ENCODE measurements at places on chromosomes 13 and 19.

DNA sequence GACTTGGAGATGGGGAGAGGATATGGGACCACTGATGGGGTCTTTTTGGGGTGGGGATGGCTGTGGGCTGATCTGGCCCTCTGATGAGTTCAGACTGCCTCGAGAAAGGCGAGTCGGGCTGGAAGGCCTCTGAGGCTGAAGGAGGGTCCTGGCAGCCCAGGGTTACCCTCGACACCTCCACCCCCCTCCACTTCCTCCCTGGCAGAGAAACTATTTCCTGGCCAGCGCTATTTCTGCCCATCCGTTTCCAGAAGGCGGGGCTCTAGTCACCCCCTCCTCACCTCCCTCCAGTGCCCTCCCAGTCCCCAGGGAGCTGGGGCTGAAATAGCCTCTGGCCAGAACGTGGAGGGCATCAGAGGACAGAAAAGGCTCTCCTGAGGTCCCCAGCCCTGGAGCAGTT lies 9.7 kb downstream of the EXOC3L2 start:
- no peak for DNase-seq

GRCh38 chr13:89750371-89750770 lies 1597.1 kb upstream of the MIR17HG start:
- DNase-seq, result no peak

GRCh38 chr13:105527127-105527526 lies 1008.3 kb downstream of the EFNB2 start:
- no peak for DNase-seq

GRCh38 chr19:49331616-49332055 lies 3.6 kb upstream of the CD37 start:
- no peak for DNase-seq

GRCh38 chr19:291561-292280 lies 518 bp upstream of the PLPP2 start:
- no peak for DNase-seq

- no peak for DNase-seq
Observed at GRCh38 chr13:43031881-43032280, 8.5 kb downstream of the DNAJC15 start.

DNA sequence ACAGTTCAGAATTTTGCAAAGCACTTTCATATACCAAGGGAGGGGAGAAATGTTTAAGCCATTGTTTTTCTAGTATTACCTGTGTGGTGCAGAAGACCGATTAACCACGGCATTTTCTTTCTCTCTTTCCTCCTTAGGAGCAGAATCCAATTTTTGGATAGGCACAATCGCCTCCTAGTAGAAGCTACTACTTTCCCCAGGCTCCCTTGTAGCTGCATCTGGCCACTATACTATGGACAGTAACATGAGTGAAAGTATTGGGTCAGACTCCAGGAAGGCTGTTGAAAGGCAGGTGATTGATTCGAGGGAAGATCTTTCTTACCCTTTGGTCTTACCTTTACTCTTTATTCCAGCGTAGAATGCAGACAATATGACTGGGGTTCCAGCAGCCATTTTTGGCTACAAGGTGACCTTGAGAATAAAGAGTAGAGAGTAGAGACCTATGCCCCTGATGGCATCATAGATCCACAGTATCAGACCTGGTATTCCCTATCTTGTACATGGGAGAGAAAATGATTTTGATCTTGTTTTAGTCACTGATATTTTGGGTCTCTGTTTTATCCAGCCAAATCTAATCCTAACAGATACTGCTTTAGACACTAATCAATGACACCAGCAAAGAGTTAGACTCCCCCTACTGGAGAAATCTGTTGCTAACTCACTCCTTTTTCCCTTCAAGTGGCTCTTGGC lies 77.0 kb downstream of the LRRC63 start:
- DNase-seq, result no peak

- DNase-seq, result no peak
Observed at GRCh38 chr13:48532256-48532505, 699 bp downstream of the RCBTB2 start.

DNA sequence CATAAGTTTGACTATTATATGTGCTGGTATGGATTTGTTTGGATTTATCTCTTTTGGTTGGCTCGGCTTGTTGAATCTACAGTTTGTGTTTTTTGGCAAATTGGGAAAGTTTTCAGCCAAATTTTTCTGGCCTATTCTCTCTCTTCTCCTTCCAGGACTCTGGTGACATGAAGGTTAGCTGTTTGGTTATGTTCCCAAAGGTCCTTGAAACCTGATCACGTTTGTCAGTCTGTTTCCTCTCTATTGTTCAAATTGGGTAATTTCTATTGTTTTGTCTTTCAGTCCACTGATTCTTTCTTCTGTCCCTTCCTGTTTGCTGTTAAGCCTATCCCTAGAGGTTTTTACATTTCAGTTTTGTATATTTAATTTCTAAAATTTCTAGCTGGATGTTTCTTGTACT lies 81.5 kb upstream of the SHISA2 start:
- DNase-seq, result no peak

DNA sequence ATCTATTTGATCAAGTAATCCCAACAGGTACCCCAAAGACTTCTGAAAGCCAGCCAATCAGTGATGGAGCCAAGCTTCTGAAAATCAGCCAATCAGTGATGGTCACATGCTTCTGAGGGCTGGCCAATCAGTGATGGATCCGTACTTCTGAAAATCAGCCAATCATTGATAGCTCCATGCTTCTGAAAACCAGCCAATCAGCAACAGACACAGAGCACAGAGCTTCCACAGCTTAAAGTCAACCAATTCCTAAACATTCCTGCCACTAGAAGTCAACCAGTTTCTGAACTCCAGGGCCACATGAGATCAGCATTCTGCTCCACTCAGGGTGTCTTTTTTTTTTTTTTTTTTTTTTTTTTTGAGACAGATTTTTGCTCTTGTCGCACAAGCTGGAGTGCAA lies 8.2 kb upstream of the HSD17B14 start:
- no peak for DNase-seq

DNA sequence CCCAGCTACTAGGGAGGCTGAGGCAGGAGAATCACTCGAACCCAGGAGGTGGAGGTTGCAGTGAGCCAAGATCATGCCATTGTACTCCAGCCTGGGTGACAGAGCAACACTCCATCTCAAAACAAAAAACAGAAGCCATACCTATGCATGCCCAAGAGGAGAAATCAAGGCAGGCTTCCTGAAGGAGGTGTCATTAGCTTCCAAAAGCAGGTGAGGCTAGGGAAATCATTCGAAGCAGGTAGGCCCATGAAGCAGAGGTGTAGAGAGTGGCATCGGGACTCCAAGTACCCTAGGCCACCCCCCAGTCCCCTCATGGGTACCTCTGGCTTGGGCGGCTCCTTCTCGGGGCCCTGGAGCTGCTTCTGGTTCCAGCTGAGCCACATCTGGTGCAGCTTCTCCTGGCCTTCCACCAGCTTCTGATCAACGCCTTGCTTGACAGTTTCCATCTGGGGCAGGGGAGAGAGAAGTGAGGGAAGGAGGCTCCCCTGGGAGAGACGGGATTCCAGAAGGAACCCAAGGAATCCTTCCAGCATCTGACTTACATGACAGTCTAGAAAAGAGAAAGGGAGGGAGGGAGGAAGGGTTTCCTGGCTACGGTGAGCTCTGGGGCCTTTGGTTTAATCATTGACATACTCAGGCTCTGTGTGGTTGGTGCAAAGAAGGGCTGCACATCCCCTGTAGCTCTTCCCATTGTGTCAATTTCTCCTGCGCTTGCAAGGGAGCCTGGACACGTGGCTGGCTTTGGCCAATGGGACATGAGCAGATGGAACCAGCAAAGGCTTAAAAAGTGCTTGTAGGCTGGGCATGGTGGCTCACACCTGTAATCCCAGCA lies 13.1 kb upstream of the TICAM1 start:
- DNase-seq, result no peak

- no peak for DNase-seq
Observed at GRCh38 chr19:9912551-9913236, 23.6 kb downstream of the OLFM2 start.

GRCh38 chr19:47641891-47642485 lies 33.1 kb downstream of the BICRA start:
- DNase-seq, result no peak

DNA sequence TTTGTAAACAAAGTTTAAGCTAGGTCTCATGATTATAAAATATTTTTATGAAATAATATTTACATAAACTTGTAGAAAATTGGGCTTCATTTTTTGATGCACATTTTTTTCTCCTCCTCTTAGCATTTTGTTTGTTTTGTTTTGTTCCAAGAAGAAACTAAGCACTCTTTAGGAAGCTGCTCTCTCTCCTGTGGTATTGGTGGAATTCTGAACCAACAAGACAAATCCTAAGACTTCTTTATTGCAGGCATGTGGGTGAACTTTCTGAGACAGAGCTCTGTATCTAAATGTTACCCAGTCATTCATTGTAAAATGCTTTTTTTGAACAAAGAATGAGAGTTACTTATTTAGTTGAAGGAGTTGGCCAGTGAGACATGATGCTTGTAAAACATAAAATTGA lies 39.3 kb downstream of the LMO7 start:
- no peak for DNase-seq

- no peak for DNase-seq
Observed at GRCh38 chr19:14368011-14368513, 13.2 kb upstream of the ADGRE5 start.

DNA sequence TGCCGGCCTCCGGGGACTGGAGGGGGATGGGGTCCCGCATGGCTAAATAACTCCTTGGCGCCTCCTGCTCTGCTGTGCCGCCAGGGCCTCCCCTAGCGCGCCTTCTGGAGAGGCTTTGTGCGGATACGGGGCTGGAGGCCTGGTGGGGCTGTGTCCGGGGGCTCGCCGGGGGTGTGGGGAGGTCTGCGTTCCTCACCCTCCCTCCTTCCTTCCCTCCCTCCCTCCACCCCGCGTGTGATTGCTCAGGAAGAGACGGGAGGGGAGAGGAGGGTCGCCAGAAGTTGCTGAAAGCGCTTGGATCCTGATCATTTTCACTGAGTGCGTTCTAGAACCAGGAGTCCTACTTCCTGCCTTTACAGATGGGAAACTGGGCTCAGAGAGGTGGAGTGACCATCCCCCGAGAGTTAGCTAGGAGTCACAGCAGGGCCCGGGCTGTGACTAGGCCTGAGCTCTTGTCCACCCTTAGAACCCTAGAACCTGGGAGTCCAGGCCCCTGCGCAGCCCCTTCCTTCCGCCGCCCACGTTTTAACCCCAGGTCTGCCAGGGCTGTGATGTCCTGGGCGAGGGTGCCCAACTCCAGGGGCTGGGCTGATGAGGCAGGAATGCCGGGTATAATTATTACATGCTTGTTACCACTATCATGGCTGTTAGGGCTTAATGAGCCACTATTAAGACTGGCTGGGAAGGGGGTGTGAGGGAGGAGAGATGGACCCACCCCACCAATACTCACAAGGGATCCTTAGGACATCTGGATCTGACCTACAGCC lies 782 bp upstream of the JUND start:
- peak; percentile 85 for DNase-seq

- no peak for DNase-seq
Observed at GRCh38 chr13:48437371-48437770, 24.5 kb upstream of the LPAR6 start.

DNA sequence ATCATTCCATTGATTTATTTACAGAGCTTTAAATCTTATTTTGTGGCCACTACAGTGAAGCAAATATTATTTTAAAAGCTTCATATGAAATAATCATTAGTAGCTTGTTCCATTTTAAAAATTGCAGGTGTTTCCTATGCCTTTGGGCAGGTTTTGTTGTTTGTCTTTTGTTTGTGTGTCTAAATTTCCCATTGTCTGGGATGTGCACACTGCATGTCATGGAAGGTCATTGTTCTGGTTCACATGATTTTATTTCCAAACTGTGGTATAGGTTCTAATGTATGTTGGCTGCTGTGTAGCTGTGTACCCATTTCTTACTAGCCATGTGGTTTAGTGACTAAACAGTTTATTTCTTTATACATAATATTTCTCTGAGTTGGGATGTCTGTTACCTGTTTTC lies 65.6 kb downstream of the COL4A2 start:
- DNase-seq, result no peak

GRCh38 chr19:21023901-21024300 lies 3.4 kb downstream of the ZNF430 start:
- no peak for DNase-seq

DNA sequence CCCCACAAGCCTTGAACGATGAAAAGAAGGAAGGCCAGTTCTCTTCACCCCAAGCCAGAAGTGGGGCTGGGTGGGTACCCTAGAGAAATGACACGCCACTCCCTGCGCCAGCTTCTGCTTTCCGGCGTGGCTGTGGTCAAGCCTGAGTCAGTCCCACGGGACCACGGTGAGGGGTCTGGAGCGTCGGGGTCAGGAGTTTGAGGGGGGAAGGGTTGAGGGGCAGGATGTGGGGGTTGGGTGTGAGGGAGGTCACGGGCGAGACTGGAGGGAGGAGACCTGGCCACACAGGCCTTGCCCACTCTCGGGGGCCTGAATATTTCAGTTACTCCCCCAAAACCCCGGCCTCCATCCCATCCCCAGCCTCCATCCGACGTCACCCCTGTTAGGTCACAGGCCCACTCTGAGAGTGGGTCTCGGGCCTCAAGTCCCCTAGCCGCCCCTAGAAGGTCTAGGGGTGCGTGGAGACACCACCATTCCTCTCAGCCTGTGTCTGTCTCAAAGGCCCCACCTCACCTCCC lies 500 bp upstream of the IFI30 start:
- no peak for DNase-seq

- no peak for DNase-seq
Observed at GRCh38 chr13:19618977-19619376, 14.5 kb upstream of the MPHOSPH8 start.

- DNase-seq, result no peak
Observed at GRCh38 chr13:71374471-71375049, 492.4 kb downstream of the DACH1 start.

DNA sequence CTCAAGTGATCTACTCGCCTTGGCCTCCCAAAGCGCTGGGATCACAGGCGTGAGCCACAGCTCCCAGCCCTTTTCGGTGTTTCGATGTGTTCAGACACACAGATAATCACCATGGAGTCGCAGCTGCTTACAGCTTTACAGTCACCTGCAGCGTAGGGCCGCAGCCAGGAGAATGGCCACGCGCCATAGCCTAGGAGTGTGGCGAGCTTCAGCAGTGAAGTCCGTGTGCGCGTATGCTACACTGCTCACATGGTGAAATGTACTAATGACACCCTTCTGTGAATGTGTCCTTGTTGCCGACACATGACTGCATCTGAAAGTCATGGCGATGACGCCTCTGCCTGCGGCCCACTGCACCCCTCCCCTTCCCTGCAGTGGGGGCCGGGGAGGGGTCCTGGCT lies 23.6 kb downstream of the AP3D1 start:
- DNase-seq, result no peak
